ENCODE measurements at places on chromosomes 6 and 20.

DNA sequence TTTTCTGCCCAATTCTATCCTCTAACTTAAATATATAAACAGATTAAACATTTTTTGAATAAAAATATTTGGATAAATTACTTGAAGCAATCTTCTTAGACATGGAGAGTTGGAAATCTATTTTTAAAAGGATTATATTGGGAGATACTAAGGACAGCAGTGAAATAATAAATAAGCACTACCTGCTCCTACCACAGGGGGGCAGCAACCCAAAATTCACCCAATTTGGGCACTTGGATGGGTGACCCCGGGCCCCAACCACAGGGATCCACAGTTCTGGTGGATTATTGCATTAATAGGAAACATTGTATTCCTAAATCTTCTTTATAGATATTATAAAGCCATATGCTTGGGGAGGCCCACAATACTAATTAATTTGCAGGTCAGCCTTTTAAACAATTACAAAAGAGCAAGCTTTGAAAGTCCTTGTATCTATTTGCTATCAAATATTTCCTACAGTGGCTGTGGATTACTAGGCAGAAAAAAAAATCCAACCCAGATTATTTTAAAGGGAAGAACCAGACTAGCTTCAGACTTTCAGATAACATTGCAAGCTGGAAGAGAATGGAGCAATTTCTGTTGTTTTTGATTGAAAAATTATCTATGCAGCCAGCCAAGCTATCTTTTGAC is 66.4 kb upstream of the PDE10A start:
- no peak for DNase-seq

GRCh38 chr6:122268394-122268793 is 131.1 kb upstream of the HSF2 start:
- no peak for DNase-seq

- no peak for DNase-seq
Observed at GRCh38 chr20:49867453-49868215, 47.7 kb downstream of the SPATA2 start.

- no peak for DNase-seq
Observed at GRCh38 chr20:19761326-19761725, 3.3 kb downstream of the RIN2 start.

GRCh38 chr20:61803416-61803914 is 262.2 kb downstream of the TAF4 start:
- DNase-seq: no peak

DNA sequence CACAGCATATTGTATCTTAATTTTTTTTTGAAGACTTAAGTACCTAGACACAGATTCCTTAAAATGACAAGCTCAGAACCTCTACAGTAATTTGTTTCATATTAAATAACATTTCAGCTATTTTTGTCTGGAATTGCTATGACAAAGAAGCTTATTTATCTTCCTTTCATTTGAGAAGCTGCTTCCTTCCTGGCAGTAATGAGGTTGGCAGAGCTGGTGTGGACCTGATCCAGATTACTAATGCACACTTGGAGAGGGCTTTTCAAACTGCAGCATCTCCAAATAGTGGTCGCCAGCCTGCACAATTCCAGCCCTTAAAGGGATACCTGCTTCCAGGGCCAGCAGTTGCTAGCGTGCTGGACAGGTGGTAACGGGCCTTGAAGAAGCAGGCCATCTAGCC is 12.1 kb downstream of the PTCHD4 start:
- peak; percentile 13 for DNase-seq

GRCh38 chr6:83108378-83108777 is 40.9 kb downstream of the DOP1A start:
- DNase-seq: no peak

GRCh38 chr6:19824058-19824807 is 12.9 kb upstream of the ID4 start:
- DNase-seq: no peak

GRCh38 chr20:24764794-24765202 is 184.3 kb upstream of the CST7 start:
- DNase-seq: no peak

GRCh38 chr6:129860908-129861665 is at the start of gene TMEM244:
Gene TMEM244, minus strand, starts transcription at chr6:129861315. Its CDS starts 127 bp downstream, at chr6:129861188.
- DNase-seq: no peak

DNA sequence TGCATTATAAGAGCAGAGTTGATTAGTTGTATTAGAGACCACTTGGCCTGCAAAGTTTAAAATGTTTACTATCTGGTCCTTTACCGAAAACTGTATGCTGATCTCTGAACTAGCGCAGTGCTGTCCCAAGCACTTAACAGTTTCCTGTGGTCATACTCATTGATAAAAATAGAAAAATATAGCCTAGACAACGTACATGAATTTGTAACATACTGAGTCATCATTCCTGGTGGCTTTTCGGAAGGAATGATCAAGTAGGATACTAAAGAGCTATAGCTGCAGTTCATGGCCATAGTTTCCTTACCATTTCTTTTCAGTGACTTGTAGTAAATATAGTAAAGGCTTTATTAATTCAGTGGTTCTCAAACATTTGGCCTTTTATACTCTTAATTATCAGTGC is 18.4 kb downstream of the TTK start:
- no peak for DNase-seq

DNA sequence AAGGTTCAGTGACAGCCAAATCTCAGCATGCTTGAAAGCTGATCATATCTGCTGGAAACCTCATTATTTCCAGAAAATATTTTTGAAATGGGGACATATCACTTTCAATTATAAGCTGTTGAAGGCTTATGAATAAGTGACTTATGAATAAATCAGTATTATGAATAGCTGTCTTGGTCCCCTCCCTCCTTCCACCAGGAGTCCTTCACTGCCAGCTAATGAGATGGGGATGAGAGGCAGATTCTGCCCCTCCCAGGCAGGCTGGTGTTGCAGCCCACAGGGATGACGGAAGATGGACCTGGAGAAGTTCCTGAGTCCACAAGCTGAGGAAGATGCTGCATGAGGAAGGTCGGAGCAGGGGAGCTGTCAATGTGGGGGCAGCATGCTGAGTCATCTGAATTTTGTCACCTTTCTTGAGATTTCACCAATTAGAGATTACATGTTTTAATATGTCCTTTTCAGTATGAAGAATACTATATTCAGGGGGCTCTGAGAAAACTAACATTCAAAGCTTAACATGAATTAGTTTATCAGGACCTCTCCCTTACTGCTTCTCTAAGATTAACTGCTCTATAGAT is 112.2 kb downstream of the DTNBP1 start:
- no peak for DNase-seq

DNA sequence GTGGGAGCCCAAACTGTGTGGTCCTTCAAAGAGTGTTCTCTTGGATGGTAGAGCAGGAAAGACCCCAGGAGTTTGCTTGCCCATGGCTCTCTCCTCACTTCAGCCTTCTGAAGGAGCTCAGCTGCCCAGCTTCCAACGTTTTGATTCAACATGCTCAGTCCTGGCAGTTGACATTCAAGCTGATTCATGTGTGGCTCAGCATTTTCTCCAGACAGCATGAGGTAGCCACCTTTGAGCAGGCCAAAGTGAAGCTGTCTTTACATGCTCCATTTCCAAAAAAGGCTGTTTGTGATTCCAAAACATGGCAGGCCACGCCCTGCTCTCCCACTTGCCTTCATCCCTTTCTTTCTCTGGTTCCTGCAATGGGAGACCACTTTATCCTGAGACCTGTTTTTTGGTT is 280.2 kb downstream of the TBC1D7 start:
- DNase-seq: no peak

- no peak for DNase-seq
Observed at GRCh38 chr6:162712694-162713093, 14.9 kb downstream of the PRKN start.

DNA sequence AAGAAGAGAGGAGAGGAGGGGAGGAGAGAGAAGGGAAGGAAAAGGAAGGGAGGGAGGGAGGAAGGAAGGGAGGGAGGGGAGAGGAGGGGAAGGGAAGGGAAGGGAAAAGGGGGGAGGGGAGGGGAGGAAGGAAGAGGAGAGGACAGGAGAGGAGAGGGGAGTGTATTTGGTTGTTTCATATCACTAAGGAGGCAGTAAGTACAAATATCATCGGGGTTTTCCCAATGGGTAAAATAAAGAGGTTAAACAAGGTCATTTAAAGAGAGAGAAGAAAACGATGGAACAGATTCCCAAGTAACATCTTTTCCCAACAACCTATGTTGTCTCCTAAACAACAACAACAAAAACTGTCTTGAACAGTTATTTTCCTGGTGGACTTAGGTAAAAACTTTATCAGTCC is 43.6 kb downstream of the MBOAT1 start:
- DNase-seq: no peak
